ENCODE measurements at places on chromosomes 2 and 18. TPM values are rescaled to one million over a fixed set of nuclear protein-coding genes. Genes with fewer than 3 reads are reported as not detected.

Gene HOXD11
- not detected for polyA plus RNA-seq

Gene FOSL2
- polyA plus RNA-seq = 2.0 TPM

Gene LCT
- polyA plus RNA-seq = 0.10 TPM

Gene EFHD1
- 12.4 TPM for polyA plus RNA-seq

Gene UGT1A5
- not detected for polyA plus RNA-seq

Gene TSPYL6
- not detected for polyA plus RNA-seq

Gene BMP10
- 0.35 TPM for polyA plus RNA-seq

Gene RFX8
- not detected for polyA plus RNA-seq

Gene CIB4
- not detected for polyA plus RNA-seq

Gene RAB6C
- polyA plus RNA-seq = not detected

Gene UPP2
- polyA plus RNA-seq = not detected

Gene REG3G
- not detected for polyA plus RNA-seq

Gene MC4R
- 1.1 TPM for polyA plus RNA-seq

Gene NLRC4
- 1.3 TPM for polyA plus RNA-seq

Gene TMEM17
- 5.0 TPM for polyA plus RNA-seq

Gene ZNF385B
- polyA plus RNA-seq = 8.2 TPM

Gene GALNT13
- 2.2 TPM for polyA plus RNA-seq

Gene C2orf78
- polyA plus RNA-seq = not detected

Gene ACTR3
- 125 TPM for polyA plus RNA-seq

Gene L3MBTL4
- polyA plus RNA-seq = 9.3 TPM

Gene CPS1
- 230 TPM for polyA plus RNA-seq

Gene IL1F10
- not detected for polyA plus RNA-seq

Gene SCN9A
- polyA plus RNA-seq = 1.4 TPM

Gene SLC19A3
- polyA plus RNA-seq = 0.35 TPM

Gene ZNF396
- polyA plus RNA-seq = 3.8 TPM

Gene LYG1
- 1.8 TPM for polyA plus RNA-seq

Gene STAT4
- 0.87 TPM for polyA plus RNA-seq

Gene PROKR1
- polyA plus RNA-seq = not detected

All from cardiac muscle cell (in vitro differentiated cells and primary cell).